ENCODE measurements at places on chromosomes 6 and 20.

DNA sequence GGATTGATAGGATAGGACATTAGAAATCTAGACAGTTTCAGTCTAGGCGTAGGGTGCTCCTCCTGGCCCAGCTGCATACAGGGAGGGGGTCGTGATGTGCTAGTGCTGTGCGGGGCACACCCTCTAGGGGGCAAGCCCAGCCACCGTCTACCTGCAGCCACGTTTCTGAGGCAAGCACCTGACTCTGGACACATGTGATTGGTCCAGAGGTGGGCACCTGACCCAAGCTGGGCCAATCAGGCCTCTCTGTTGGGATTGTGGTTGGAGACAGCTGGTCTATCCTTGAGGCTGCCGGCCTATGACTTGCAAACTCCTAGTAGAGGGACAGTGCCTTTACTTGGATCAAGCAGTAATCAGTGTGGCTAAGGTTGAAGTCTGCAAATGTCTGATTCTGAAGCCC lies 317.1 kb downstream of the BMP7 start:
- DNase-seq: no peak

GRCh38 chr6:159193923-159194322 lies 24.7 kb downstream of the FNDC1 start:
- DNase-seq: no peak

DNA sequence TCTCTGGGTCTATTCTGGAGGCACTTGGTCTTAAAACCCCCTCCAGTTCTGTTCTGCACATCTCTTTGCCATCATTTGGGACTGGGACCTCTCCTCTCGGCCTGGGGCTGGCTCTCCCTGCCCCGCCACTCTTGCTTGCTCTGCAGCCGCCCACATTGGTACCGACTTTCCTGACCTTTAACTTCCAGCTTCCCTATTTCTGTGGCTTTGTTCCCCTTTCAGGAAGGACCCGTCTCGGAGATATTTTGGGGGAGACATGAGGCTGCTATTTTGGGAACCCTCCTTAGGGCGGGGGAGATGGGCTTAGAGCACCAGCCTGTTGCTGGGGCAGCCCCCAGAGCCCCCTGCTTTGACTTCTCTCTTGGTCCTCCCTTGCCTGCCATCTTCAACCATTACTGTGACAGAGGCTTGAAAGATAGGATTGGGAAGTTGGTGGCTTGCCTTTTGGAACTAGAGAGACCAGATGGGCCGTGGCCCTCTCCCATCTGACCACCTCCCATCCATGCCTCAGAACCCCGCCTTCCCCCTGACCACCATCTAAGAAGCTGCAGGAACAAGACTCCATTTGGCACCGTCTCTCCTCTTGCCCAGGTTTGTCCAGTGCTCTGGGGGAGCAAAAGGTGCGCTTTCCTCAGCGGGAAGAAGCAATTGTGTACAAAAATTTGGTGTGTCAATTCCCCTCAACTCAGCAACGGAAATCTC lies 914 bp downstream of the TREM2 start:
- DNase-seq: no peak

GRCh38 chr6:113281431-113281830 lies 575.7 kb upstream of the MARCKS start:
- DNase-seq: no peak

DNA sequence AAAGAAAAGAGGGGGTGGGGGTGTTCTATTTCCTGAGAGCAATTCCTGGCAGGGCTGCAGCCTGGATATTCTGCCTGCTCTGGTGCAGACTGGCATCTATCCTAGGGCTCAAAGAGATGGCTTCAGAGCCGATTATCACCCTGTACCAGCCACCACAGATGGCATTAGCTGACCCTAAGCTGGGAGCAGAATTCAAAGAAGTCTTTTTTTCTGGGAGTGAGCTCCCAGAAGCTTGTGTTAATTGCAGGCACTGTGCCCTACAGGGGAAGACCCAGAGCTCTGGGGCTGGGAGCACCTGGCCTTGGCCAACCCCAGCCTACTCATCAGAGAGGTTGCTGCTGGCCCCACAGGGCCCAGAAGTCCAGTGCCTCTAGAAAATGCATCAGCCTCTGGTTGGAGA lies 85.9 kb downstream of the PXDC1 start:
- DNase-seq: no peak

- no peak for DNase-seq
Observed at GRCh38 chr6:144139817-144140216, 10.5 kb upstream of the STX11 start.

GRCh38 chr6:137802408-137803182 lies 64.5 kb upstream of the TNFAIP3 start:
- no peak for DNase-seq

DNA sequence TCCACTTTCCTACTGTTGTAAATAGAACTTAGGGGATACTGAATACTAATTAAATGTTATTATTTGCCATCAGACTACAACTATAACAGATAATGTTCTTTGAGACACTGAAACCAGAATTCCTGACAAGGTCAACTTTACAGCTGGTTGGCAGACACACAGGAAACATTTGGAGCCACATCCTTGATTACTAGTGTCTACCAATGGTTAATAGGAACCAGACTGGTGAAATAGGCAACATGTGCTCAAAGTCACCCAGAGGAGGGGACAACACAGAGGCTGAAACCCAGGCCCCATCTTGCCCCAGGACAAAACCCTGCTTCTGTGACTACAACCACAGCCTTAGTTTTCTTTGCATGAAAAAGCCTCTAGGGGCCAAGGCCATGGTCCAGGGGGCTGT lies 47.8 kb upstream of the NT5E start:
- DNase-seq: no peak

DNA sequence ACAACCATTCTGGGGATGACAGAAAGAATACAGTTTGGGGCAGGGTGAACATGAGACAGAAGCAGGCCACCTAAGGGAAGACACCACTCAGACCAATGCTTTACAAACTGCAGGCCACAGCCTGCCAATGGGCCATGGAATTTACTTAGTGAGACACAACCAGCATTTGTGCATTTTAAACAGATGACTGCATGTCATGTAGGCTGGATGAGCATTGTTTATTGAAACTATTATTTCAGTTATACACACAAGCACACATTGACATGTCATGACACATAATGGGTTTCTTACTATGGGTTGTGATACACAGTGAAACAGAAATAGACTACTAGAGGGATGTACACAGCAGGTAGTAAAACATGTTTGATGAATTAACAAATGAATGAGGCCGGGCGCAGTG lies 8.0 kb downstream of the PGM3 start:
- no peak for DNase-seq

DNA sequence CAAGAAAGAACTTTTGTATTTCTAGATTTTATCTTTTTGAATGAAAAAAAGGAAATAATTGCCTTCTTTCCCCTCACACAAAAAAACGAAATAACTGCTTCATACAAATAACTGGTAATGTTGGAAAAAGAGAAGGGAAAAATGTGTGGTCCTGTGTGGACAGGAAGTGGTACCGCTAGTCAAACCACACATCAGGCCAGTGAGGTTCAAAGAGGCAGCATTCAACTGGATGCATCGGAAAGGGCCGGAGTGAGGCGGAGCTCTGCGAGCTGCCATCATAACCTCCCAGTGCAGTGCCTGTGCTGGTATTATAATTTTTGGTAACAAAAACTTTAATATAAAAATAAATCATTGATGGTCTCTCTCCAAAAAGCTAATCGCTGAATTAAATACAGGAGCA lies 111.2 kb downstream of the IRF4 start:
- no peak for DNase-seq

DNA sequence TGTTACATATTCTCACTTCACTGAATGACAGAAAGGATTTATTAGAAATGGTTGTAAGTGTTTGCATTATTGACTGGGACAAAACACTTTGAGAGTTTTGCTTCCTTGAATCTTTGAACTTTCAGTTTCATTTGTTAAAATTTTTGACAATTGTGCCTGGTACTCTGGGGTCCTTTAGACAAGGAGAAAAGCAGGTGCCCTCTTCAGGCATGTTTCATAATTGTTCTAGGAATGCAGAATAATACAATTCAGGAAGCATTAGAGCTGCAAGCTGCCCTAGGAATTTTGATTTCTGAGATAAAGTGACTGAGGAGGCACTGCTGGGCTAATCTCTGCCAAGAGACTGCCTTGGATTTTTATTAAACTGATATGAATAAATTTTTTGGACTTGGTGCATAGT lies 49.7 kb downstream of the TOP1 start:
- DNase-seq: no peak

- DNase-seq: no peak
Observed at GRCh38 chr6:159052720-159053119, 7.9 kb upstream of the TAGAP start.

DNA sequence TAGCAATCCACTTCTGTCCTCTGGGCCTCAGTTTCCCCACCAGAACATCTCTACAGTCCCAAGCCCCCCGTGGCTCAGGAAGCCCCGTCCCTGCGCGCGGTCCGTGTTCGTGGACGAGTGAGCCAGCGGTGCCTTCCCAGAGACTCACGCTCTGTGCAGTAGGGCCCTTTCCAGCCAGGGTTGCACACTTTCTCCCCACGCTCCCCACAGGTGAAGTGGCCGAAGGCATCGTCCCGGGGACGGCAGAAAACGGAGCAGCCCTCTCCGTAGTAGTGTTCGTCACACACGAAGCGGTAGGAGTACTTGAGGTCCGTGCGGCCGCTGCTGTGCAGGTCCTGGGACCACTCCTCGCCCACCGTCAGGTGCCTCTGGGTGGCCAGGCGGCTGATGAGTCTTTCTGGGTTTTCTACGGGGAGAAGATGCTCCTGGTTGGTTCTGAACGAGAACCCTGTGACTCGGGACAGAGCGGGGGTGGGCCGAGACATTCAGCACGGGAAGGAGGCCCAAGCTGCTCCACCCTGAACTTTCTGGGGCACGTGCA lies 2.7 kb downstream of the DLL1 start:
- no peak for DNase-seq

DNA sequence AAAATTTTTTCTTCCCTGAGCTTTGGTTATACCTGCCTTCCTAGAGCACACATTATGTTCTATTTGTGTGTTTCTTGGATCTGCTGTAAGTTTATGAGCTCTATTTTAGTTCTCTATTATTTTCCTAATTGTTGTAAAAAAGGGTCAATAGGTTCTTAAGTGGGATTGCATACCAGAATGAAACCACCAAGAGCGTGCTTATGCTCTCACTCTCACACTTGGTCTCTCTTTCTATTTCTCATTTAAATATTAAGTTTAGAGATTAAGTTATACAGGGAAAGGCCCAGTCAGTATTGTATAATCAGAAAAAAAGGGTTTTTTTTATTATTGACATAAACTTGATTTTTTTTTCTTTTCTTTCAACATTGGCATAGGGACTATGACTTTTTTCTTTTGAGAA lies 96.8 kb downstream of the RIMS1 start:
- no peak for DNase-seq

- no peak for DNase-seq
Observed at GRCh38 chr6:138832182-138832581, 36.3 kb downstream of the ECT2L start.

DNA sequence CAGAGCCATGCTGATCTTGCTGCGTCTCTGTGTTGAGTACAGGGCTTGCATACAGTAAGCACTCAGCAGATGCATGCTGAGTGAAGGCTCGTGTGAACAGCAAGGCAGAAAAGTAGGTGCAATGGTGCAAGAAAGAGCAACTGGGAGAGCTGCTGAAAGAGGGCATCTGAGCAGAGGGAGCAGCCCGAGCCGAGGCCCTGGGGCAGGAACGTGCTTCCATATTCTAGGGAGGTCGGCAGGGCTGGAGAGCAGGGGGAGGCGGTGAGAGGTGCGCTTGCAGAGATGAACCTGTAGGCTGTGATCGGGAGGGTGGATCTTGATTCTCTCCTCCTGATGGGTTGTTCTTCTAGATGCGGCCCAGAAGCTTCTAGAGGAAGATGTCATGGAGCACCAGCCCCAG lies 26.4 kb upstream of the STX16 start:
- DNase-seq: no peak

GRCh38 chr6:47419621-47420020 lies 58.0 kb upstream of the CD2AP start:
- DNase-seq: no peak

GRCh38 chr20:38114353-38114791 lies 50.7 kb downstream of the TGM2 start:
- DNase-seq: no peak

GRCh38 chr6:33320315-33321181 lies 3.0 kb upstream of the ZBTB22 start:
- DNase-seq: no peak

DNA sequence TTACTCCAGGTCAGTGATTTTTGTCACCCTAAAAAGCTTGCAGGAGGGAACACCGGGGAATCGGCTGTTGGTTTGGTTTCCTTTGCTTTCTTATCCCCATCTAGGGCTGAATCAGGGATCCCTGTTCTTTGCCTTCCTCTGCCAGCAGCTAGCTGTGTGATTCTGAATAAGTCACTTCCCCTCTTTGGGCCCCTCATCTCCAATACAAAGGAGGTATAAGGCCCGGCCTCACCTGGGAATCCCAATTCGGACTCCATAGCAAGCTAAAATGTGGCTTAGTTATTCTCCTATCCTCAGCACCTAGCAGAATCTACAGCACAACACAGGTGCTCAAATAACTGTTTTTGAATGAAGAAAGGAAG lies 18.5 kb upstream of the ARMC12 start:
- DNase-seq: no peak

All from activated T-cell treated with anti-CD3 and anti-CD28 coated beads for 24 hours (primary cell).